Jurkat, Clone E6-1 (cell line): ENCODE measurements at places on chromosomes 7 and 10.
A peak's percentile ranks its signal among the peaks of the same experiment; 100 is the strongest.

DNA sequence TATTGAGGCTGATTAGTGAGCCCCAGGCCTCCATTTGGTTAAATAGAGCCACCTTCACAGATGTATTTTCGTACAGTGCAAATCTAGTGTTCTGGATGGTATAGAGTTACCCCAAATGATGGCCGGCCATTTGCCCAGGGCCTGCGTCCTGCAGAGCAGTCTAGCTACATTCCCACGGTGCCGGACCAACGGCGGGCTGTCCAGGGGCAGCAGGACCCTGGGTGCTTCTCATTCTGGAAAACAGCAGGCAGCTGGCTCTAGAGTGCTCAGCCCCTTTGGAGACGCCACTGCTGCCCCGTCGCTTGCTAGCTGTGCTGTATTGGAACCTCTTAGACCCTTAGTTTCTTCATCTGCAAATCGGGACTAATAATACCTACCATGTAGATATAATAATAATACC, 149.1 kb downstream of the RGS10 start:
- no peak for DNase-seq

GRCh38 chr7:68155676-68156075, 1159.0 kb downstream of the TYW1 start:
- DNase-seq: no peak

DNA sequence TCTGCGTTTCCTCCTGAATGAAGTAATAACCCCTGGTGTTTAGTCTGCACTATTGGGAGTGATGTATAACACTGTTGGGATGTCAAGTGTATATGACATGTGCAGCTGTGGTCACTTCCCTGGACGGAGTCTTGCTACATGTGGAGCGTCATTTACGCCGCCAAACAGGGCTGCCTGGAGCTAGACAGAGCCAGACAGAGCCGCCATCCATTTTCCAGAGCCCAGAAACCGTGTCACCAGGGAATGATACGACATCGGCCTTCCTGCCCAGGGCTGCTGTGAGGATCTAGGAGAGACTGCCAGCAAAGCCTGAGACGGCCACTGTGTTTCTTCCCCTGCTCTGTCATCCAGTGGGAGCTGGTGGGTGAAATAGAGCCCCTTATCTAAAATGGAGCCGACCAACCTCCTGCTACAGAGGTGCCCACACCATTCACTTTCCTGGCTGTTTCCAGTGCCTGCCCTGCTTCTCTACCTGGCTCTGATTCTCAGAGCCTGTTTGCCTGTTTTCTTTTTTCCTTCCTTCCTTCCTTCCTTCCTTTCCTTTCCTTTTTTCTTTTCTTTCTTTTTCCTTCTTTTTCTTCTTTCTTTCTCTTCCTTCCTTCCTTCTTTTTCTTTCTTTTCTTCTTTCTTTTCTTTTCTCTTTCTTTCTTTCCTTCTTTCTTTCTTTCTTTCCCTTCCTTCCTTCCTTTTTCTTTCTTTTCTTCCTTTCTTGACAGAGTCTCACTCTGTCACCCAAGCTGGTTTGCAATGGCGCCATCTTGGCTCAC, 13.3 kb upstream of the FGFR2 start:
- DNase-seq: no peak

DNA sequence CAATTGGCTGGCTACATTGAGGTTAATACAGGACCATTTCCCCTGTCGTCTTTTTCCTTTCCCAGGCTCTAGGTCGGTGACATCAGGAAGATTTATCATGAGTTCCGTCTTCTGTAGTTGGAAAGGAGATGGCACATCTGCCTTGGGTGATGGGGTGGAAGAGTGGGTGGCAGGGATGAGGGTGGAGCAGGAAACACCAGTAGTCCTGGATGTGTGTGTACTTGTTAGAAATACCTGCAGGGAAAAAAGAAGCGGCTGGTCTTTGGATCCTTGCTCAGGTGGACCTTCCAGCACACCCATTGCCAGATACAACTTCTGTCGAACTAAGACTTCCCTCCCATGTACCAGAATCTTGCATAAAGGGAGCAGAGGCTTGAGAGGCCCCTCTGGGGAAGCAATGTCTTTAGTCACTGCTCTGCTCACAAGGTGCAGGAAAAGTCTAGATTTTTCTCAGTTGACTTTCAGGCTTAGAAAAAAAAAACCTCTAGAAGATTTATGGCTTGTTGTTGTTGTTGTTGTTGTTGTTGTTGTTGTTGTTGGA, 516.8 kb upstream of the GALNT17 start:
- DNase-seq: no peak

DNA sequence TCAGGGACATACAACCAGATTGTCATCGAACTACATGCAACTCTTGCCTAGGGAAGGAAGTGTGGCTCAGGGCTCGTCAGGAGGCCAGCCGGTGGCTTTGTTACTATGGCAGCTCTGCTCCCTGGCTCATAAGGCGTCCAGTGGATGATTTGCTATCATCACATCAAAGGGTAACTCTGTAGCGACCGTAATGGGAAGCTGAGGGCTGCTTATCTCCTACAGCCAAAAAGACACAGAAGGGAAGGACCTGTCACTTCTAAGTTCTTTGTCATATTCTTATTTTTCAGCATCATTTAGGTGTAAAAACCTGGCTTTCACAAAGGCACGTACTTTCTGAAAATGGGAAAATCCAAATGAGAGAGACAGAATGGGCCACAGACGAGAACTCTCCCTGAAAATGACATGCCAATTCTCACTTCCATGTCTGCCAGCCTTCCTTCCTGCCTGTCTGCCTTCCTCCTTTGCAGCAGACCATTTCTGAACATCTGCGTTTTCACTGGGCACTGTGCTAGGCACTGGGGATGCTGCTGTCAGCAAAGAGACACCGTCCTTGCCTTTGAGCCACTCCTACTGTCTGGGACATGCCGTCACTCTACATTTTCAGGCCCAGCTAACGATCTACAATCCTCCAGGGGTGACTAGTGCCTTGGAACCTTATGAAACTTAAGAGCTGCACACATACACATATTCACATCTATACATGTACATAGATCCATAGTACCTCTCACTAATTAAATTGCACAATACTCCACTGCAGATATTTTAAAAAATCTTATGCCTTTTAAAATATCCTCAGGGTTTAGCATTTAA, 26.9 kb downstream of the ENKUR start:
- no peak for DNase-seq

- DNase-seq: no peak
Observed at GRCh38 chr10:5844345-5845055, 31.3 kb upstream of the GDI2 start.

- no peak for DNase-seq
Observed at GRCh38 chr7:71484380-71484779, 352.4 kb downstream of the GALNT17 start.

- DNase-seq: no peak
Observed at GRCh38 chr10:65017523-65017922, 1496.3 kb downstream of the REEP3 start.

- DNase-seq: no peak
Observed at GRCh38 chr7:127383123-127383835, 9.2 kb downstream of the ZNF800 start.

- DNase-seq: no peak
Observed at GRCh38 chr10:35347121-35347562, 10.8 kb downstream of the CCNY start.

GRCh38 chr10:47400786-47401185, 16.7 kb upstream of the ZNF488 start:
- no peak for DNase-seq

DNA sequence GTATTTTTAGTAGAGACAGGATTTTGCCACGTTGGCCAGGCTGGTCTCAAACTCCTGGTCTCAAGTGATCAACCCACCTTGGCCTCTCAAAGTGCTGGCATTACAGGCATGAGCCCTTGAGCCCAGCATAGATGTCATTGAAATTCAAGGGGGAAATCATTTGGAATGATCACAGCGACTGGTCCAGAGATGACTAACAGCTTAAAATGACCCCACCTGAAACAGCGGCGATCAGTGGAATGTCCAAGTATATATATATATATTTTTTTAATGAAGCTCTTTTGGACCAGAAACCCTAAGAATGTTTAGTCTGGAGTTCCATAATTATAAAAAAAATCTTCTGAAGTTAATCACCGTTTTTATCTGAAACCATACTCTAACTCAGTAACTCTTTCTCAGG, 12.5 kb upstream of the AKR1E2 start:
- DNase-seq: no peak

GRCh38 chr7:151731022-151731441, 145.9 kb downstream of the PRKAG2 start:
- no peak for DNase-seq

DNA sequence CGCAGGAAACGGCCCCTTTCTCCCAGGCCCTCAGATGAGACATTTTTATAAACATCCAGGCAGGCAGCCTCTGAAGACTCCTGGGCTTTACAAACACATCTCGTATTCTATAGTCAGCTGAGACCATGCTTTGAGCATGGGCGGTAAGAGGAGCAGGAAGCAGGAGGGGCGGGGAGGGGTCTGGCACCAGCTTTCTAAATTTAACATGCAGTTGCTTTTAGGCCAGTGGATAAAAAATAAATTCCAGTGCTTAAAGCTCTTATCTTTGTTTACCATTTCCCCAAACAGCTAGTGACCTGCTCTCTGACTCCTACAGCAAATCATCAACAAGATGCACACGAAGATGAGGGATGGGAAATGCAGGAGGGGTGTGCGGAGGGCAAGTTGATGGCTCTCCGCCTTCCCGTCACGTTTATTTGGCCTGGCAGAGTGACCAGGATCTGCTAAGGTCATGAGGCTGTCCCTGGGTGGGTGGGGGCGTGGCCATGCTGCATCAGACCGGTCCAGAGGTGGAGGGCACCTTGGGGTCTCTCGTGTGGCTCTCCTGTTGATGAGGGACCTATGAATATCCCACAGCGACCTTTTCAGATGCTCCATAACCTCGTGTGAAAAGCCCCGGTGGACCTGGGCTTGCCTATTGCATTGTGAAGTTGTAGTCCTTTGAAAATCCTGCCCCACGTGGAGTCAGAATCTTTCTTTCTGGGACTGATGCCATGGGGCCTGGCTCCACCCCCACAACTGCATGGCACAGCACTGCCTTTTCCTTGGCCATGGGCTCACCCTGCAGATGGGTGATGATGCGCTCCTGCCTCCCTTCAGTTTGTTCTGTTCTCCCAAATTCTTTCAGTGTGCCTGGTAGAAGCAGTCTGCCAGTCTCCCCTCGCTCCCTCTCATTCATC, 67.5 kb downstream of the PARP12 start:
- no peak for DNase-seq

- no peak for DNase-seq
Observed at GRCh38 chr10:89861584-89862301, 160.4 kb downstream of the KIF20B start.

GRCh38 chr10:62133618-62134017, 135.0 kb downstream of the RTKN2 start:
- peak; percentile 12 for DNase-seq

GRCh38 chr7:84110400-84110799, 84.2 kb downstream of the SEMA3A start:
- no peak for DNase-seq

DNA sequence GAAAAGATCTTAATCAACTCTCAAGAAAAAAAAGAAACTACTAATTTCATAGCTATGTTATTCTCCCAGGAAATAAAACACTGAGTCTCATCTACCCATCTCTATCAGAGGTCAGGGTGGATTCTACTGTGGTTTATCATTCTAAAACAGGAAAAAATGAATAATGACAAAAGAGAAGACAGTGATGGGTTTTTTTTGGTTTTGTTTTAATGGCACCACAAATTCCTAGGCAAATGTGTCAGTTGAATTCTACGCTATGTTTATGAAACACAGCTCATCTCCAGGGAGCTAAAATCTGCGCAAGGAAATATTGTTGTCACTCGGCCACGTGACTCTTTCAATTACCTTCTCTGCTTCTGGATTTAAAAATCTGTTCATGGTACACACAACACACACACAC, 393.4 kb upstream of the SORCS1 start:
- no peak for DNase-seq

DNA sequence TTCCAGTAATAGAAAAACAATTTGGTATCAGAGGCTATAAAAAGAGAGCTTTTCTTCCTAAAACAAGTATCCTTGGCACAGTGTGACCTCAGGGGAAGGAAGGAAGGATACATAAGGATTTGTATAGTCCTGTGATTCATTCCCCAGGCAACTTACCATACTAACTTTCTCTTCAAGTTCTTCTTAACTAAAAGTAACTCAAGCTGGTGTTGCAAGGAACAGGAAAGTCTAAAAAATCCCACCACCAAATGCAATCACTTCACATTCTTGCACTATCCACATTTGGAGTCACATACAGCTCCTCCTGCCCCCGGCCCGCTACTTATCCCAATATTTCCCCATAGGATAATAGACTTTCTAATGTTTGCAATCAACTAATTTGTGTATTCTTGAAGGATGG, 84.8 kb downstream of the PRKAG2 start:
- DNase-seq: no peak

DNA sequence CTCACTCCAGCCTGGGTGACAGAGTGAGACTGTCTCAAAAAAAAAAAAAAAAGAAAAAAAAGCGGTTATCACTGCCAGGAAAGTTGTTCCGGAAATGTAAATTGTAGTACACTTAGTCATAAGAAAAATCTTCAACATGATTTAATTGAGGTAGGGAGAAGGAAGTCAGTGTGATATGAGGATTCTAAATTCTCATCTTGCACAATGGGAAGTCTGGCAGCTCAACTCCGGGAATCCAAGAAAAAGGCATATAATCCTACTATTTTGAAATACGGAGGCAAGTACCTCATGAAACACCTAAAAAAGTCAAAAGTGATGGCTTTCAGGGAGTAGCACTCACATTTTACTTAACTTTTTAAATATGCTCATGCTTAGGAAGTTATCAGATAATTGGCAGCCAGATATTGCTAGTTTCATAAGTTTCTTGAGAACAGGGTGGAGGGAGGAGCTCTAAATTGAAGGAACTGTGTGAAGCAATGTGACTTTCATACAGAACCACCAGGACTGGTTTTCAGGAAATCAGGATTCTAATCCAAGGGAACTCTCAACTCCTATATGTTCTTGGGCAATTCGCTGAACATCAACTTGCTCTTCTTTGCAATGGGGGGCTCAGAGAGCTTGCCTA, 2.7 kb upstream of the C7orf25 start:
- DNase-seq: no peak

DNA sequence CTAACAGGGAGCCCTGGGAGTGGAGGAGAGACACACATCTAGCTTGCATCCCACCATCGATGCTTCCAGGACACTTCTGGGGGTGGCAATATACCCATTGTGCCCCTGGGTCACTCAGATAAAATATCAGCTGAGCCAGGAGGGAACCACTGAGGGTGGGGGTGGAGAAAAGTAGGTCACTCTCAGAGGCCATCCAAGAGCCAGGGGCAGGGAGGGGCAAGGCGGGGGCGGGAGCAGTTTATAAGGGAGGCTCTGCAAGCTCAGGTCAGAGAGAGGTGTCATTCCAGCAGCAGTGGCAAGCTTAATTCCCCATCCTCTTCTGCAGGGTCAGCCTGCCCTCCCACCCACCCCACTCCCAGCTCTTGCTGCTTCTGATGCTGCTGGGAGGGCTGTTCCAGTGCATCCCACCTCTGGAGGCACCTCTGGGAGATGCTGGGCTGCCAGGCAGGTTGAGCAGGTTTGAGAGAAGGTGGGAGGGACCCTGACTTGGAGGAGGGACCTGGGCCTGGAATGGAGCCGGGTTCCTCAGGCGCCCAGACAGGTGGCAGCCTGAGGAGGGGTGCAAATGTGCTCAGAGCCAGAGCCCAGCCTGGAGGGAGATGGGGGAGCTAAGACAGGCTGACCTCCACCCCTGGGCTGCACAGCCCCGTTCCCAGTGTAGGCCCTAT, 20.1 kb upstream of the TLX1 start:
- DNase-seq: no peak
